SJSA1 (cell line): ENCODE measurements at places on chromosomes 12 and 14. TPM values are rescaled to one million over a fixed set of nuclear protein-coding genes. Genes with fewer than 3 reads are reported as not detected.

DNA sequence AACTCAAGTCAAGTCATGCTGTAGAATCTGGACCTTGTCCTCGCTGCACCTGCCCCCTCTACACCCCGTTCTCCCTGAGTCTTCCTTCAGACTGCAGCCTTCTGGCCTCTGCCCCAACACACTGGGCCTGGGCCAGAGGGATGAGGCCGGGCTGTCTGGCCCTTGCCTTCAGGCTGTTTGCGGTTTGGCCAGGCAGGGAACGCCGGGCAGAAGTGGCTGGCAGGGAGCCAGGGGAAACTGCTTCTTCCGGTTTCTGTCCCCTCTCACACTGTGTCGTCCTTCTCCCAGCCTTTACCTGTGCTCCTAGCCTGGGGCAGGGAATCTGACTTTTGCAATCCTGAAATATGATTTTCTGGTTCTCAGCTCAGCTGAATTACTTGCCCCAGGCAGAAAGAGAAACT lies 13.5 kb downstream of the DGLUCY start:
- no peak overlapping the region for H3K27ac ChIP-seq
- H3K27me3 ChIP-seq: no peaks in the 10 kb centered on the region
- H3K4me3 ChIP-seq: no peak overlapping the region
- DNase-seq: no peak

- no peak overlapping the region for H3K4me3 ChIP-seq
- H3K27me3 ChIP-seq: no peaks in the 10 kb centered on the region
- no peak overlapping the region for H3K27ac ChIP-seq
- DNase-seq: no peak
These were observed 18.9 kb upstream of the MAP3K9 start for GRCh38 chr14:70828188-70828587.

DNA sequence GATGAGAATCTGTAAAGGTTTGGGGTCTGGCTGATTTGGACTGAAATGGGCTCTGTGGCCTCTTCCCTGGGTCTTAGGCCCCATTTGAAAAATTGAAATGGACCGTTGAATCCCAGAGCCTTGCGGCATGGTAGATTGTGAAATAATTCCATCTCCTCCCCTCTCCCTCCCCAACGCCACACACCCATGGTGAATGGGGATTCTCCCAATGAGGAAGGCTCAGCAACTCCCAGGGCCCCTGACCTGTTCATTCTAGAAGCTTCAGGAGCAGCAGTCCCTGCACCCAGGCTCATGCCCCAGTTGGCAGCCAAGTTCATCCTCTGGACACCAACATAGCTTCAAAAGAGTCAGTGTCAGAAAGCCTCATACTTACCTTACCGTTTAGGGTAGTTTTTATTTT lies 217.4 kb downstream of the ZFP36L1 start:
- DNase-seq: no peak
- peaks cover 43% of the 10 kb centered on the region for H3K4me1 ChIP-seq
- H3K27ac ChIP-seq: peak overlapping the region; percentile 96; the same call in 1 of the 2 replicates
- no peaks in the 10 kb centered on the region for H3K27me3 ChIP-seq
- no peaks in the 10 kb centered on the region for H3K36me3 ChIP-seq

GRCh38 chr14:30656190-30656632 lies 34.1 kb downstream of the SCFD1 start:
- H3K4me3 ChIP-seq: no peak overlapping the region
- no peaks in the 10 kb centered on the region for H3K27me3 ChIP-seq
- no peak overlapping the region for H3K27ac ChIP-seq
- H3K36me3 ChIP-seq: peaks cover 63% of the 10 kb centered on the region
- H3K4me1 ChIP-seq: no peaks in the 10 kb centered on the region
- DNase-seq: no peak

GRCh38 chr12:52295663-52296062 lies 4.3 kb upstream of the KRT81 start:
- H3K27ac ChIP-seq: no peak overlapping the region
- no peak for DNase-seq
- H3K4me3 ChIP-seq: no peak overlapping the region
- H3K36me3 ChIP-seq: no peaks in the 10 kb centered on the region

DNA sequence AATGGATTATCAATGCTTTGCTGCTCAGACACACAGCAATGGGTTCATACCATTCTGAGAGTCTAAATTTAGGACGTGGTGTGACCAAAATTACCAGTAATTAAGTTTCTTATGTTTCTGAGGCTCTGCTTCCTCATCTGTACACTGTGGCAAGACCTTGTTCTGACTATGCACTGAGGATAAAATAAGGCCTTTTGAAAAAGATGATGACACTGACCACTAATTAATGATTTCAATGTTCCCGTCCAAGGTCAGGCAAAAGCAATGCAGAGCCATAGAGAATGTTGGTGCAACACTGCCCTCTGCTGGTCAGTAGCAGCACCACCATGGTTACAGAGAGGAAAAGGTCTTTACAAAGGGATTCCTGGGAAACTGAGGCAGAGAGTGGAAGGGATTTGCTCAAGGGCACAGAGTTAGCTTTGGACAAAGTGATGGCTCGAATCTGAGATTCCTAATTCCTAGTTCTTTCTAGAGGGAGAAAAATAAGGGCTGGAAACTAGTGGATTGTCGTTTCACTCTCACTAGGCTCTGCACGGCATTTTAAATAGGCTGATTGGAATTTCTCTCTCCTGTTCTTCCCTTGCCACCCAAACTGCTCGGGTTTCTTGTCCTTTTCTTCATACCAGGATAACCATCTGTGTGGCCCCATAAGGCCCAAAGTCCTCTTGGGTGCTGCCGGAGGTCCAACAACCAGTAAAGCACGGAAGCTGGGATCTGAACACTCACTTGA lies 22.3 kb upstream of the P2RX7 start:
- H3K4me1 ChIP-seq: no peaks in the 10 kb centered on the region
- no peaks in the 10 kb centered on the region for H3K36me3 ChIP-seq
- no peak overlapping the region for H3K4me3 ChIP-seq
- no peak overlapping the region for H3K27ac ChIP-seq

- H3K27ac ChIP-seq: no peak overlapping the region
- H3K4me3 ChIP-seq: no peak overlapping the region
- H3K27me3 ChIP-seq: no peaks in the 10 kb centered on the region
- no peaks in the 10 kb centered on the region for H3K36me3 ChIP-seq
- H3K4me1 ChIP-seq: no peaks in the 10 kb centered on the region
These were observed 33.2 kb upstream of the GUCY2C start for GRCh38 chr12:14729586-14729985.

- H3K27me3 ChIP-seq: no peaks in the 10 kb centered on the region
- DNase-seq: no peak
- H3K27ac ChIP-seq: no peak overlapping the region
- no peak overlapping the region for H3K4me3 ChIP-seq
- H3K4me1 ChIP-seq: no peaks in the 10 kb centered on the region
These were observed 17.5 kb upstream of the GXYLT1 start for GRCh38 chr12:42162193-42162592.

DNA sequence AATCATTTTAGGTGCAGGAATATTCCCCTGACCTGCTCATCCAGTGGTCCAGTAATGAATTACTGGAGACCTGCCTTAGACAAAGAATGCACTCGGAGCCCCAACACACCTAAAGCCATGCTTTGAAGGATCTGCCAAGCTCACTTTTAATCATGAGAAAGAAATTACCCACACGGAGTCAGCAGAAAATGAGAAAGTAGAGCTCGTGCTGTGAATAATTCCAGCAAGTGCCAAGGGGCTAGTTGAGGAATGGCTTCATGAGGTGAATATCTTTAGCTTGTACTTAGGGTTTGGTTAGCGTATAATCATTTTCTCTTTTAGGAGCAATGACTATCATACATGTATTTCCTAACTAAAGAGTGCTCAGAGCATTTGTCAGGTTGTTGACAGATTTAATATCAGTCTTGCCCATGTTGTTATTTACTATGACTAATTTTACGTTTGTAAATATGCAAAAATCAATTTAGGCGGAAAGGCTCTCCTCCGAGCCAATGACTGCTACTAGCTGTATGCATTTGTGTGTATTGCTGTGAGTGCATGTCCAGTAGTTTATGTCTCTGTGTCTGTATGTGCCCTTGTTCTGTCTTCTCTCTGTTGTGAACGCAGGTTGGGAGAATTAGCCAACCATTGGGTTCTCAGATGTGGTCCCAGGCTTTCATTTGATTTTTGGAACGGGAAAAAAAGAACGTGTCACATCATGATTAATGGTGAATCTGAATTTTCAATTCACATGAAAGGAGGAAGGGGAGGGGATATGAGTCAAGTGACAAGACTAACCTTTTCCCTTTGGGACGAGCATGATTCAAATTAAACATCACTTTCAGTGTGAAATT lies 98.4 kb downstream of the RMST start:
- no peaks in the 10 kb centered on the region for H3K36me3 ChIP-seq
- H3K4me3 ChIP-seq: no peak overlapping the region
- H3K27ac ChIP-seq: no peak overlapping the region
- DNase-seq: no peak
- H3K4me1 ChIP-seq: no peaks in the 10 kb centered on the region
- H3K27me3 ChIP-seq: no peaks in the 10 kb centered on the region

- H3K27me3 ChIP-seq: no peaks in the 10 kb centered on the region
- no peak overlapping the region for H3K4me3 ChIP-seq
- H3K36me3 ChIP-seq: no peaks in the 10 kb centered on the region
- H3K4me1 ChIP-seq: peaks cover 46% of the 10 kb centered on the region
- peak overlapping the region; percentile 93 for H3K27ac ChIP-seq
- no peak for DNase-seq
These were observed 11.6 kb downstream of the BMAL2 start for GRCh38 chr12:27344246-27344645.

- no peak overlapping the region for H3K4me3 ChIP-seq
- H3K27ac ChIP-seq: no peak overlapping the region
- H3K27me3 ChIP-seq: no peaks in the 10 kb centered on the region
- H3K4me1 ChIP-seq: peaks cover 8% of the 10 kb centered on the region; the same call in 1 of the 2 replicates
These were observed 18.4 kb downstream of the ZNF664 start for GRCh38 chr12:123991372-123991951.

- no peak overlapping the region for H3K4me3 ChIP-seq
- H3K27me3 ChIP-seq: peaks cover 7% of the 10 kb centered on the region; the same call in 1 of the 2 replicates
- no peak for DNase-seq
- H3K4me1 ChIP-seq: no peaks in the 10 kb centered on the region
- no peaks in the 10 kb centered on the region for H3K36me3 ChIP-seq
- no peak overlapping the region for H3K27ac ChIP-seq
These were observed 131.8 kb upstream of the USP15 start for GRCh38 chr12:62128175-62128975.

- no peak overlapping the region for H3K4me3 ChIP-seq
- H3K27ac ChIP-seq: no peak overlapping the region
These were observed 35.4 kb upstream of the NTF3 start for GRCh38 chr12:5396541-5396940.

GRCh38 chr14:34931206-34931605 lies 51.6 kb upstream of the SRP54 start:
- H3K36me3 ChIP-seq: no peaks in the 10 kb centered on the region
- DNase-seq: no peak
- H3K27ac ChIP-seq: no peak overlapping the region
- H3K27me3 ChIP-seq: no peaks in the 10 kb centered on the region

DNA sequence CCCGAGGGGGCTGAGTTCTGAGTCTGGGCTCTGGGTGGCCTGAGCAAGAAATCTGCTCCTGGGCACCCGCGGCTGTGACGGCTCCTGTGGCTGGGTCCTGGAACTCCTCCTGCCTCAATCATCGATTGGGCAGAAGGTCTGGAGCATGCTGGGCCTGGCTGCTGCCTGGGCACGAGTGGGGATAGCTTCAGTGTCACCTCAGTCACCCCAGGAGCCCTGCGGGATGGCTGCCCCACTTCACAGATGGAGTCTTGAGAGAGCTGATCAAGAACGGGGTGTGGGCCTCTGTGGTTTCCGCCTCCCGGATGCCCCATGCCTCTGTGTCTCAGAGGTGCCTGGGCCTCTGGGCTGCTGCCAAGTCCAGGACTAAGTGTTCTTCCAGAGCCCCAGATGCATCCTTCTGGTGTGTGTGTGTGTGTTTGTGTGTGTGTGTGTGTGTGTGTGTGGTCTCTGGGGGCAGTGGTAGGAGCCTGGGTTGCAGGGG lies 185.6 kb upstream of the C14orf180 start:
- no peaks in the 10 kb centered on the region for H3K4me1 ChIP-seq
- no peak for DNase-seq
- H3K27ac ChIP-seq: no peak overlapping the region
- no peaks in the 10 kb centered on the region for H3K27me3 ChIP-seq
- no peak overlapping the region for H3K4me3 ChIP-seq

DNA sequence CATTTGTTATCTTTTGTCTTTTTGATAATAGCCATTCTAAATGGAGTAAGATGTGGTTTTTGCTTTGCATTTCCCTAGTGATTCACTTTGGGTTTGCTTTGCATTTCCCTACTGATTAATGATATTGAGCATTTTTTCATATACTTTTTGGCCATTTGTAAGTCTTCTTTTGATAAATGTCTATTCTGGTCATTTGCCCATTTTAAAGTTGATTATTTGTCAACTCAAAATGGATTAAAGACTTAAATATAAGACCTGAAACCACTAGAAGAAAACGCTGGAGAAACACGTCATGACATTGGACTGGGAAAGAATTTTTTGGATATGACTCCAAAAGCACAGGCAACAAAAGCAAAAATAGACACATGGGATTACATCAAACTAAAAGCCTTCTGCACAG lies 148.0 kb downstream of the APAF1 start:
- H3K36me3 ChIP-seq: no peaks in the 10 kb centered on the region
- DNase-seq: no peak
- no peaks in the 10 kb centered on the region for H3K4me1 ChIP-seq
- no peak overlapping the region for H3K27ac ChIP-seq
- H3K27me3 ChIP-seq: peaks cover 10% of the 10 kb centered on the region
- no peak overlapping the region for H3K4me3 ChIP-seq

GRCh38 chr12:44377443-44378187 lies 498.5 kb downstream of the NELL2 start:
- H3K27ac ChIP-seq: no peak overlapping the region
- no peak for DNase-seq
- H3K27me3 ChIP-seq: no peaks in the 10 kb centered on the region
- no peak overlapping the region for H3K4me3 ChIP-seq

GRCh38 chr12:52636592-52637258 lies 15.3 kb downstream of the KRT2 start:
- no peak for DNase-seq
- no peak overlapping the region for H3K27ac ChIP-seq
- peaks cover 34% of the 10 kb centered on the region for H3K27me3 ChIP-seq
- no peaks in the 10 kb centered on the region for H3K36me3 ChIP-seq

GRCh38 chr12:117033382-117034221 lies 65.6 kb downstream of the TESC start:
- no peak overlapping the region for H3K27ac ChIP-seq
- no peak overlapping the region for H3K4me3 ChIP-seq
- H3K4me1 ChIP-seq: no peaks in the 10 kb centered on the region; the same call in 1 of the 2 replicates
- no peak for DNase-seq

Gene TAMALIN
- 6.8 and 13.1 TPM in 2 replicates for total RNA-seq

Gene KRT81
- 0.13 TPM in 1 of 2 replicates, not detected in the other for total RNA-seq

Gene MIP
- 0.08 TPM in 1 of 2 replicates, not detected in the other for total RNA-seq

Gene ASCL1
- not detected in 2 replicates for total RNA-seq

Gene OSBPL8
- 55.6 and 94.7 TPM in 2 replicates for total RNA-seq

Gene FAR2
- 1.5 and 1.7 TPM in 2 replicates for total RNA-seq

Gene KRT82
- total RNA-seq: not detected in 2 replicates

Gene TAS2R9
- not detected in 2 replicates for total RNA-seq

Gene CLEC4D
- not detected in 2 replicates for total RNA-seq

Gene DHRS2
- total RNA-seq: 0.21 and 1.2 TPM in 2 replicates

Gene PHLDA1
- 19.5 and 23.6 TPM in 2 replicates for total RNA-seq

Gene RNF212B
- not detected in 2 replicates for total RNA-seq

Gene SMOC1
- total RNA-seq: not detected in 2 replicates
